ENCODE measurements at places on chromosomes 7 and 10. TPM values are rescaled to one million over a fixed set of nuclear protein-coding genes. Genes with fewer than 3 reads are reported as not detected.

Gene VSIR
- total RNA-seq = 2.8 TPM

Gene ARL3
- 7.8 TPM for total RNA-seq

Gene DKK1
- total RNA-seq = 0.64 TPM

Gene RP9
- total RNA-seq = 24.4 TPM

Gene NPY4R
- total RNA-seq = 4.2 TPM

Gene HUS1
- total RNA-seq = 26.3 TPM

Gene TMEM176A
- 16.3 TPM for total RNA-seq

Gene ITPRID1
- total RNA-seq = not detected

Gene MNX1
- total RNA-seq = 0.36 TPM

DNA sequence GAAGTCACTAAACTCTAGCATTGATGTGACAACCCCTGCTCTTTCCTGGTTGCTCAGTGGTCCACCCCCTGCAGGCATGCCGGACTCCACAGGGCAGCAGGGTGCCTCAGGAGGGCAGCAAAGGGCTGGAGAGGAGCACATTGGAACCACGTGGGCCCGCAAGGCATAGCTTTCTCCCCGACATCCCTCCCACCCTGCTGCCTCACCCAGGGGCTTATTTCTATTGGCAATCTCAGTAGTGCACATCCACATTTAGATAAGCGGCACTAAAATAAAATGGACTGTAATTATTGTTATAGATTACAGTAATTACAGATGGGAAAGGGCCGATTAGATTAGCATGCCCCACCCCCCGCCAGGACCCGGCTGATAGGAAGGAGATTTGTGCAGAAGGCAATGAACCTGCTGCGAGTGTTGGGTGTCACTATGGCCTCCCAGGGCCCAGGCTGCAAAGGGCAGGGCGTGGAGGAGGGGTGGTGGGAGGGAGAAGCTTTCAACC, 580.1 kb downstream of the GRID1 start:
- peak; percentile 20 for ATAC-seq

DNA sequence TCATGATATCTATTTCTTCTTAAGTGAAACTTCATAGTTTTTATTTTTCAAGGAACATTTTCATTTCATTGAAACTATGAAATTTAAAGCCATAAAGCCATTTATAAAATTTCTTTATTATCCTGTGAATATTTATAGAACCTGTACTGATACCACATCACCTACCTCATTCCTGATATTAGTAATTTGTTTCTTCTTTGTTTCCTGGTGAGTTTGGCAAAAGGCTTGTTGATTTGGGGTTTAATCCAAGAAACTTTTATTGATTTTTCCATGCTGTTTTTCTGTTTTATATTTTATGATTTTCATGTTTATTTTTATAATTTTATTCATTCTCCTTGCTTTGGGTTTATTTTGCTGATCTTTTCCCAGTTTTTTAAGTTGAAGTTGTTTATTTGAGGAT, 669.4 kb downstream of the NXPH1 start:
- no peak for ATAC-seq

- ATAC-seq = no peak
These were observed 26.9 kb downstream of the AHR start for GRCh38 chr7:17325364-17325763.

- ATAC-seq = no peak
These were observed 26.8 kb upstream of the TRUB1 start for GRCh38 chr10:114911052-114911711.

- ATAC-seq = no peak
These were observed 14.5 kb downstream of the ANKRD7 start for GRCh38 chr7:118239014-118239413.

- no peak for ATAC-seq
These were observed 14.0 kb downstream of the ASNS start for GRCh38 chr7:97858221-97858620.

GRCh38 chr7:24201226-24201625, 82.8 kb upstream of the NPY start:
- no peak for ATAC-seq

DNA sequence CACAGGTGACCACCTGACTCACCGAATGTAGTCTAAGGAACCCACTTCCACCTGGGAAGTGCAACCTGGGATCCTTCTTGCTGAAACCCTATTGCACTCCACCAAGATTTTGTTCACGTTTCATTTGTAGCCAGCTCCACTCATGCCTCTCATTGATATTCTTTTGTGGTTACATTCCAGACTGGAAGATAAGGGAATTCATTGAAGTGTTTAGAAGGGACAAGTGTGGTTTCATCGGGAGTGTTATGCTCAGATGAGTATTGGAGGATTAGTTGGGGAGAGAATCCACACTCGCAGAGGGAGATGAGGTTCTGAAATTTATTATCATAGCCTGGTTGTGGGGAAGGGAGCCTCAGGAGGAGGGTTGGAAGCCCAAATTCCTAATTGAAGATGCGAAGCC, 320.4 kb downstream of the KCNMA1 start:
- no peak for ATAC-seq

- ATAC-seq = no peak
These were observed 117.9 kb upstream of the STARD3NL start for GRCh38 chr7:38060116-38060515.

DNA sequence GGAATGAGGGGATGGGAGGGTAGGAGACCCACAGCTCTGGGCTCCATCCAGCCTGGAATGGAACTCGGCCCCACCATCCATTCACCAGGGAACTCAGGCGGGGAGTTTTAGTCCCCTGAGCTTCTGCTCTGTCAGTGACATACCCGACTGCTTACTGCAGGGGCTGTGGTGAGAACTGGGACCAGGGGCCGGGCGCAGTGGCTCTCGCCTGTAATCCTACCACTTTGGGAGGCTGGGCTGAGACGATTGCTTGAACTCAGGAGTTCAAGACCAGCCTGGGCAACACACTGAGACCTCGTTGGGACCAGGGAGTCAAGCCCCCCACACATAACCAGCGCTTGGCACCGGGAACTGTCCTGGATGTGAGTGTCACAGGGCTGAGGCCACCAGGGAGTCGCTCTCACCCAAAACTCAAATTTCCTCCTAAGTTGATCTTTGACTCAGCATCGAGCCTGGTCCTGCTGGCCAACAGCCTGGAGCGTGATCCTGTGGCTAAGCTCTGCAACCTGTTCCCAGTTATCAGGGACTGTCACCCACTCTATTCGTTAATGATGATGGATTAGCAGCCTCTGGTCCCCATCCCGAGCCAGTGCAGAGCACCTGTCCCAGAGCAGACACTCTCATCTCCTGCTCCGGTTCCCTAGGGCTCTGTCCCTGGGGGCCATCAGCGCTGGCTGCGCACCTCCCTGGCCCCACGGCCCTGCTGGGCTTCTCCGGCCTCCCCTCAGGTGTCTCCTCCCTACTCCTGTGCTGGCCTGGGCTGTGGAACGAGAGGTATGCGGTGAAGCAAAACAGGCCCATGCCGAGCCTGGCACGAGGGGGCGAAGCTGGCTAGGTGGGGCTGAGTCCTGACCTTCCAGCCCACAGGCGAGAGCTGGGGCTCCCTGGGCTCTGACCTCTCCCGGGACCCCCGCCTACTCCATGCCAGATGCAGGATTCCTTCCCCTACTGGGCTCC, 902 bp upstream of the CLDN15 start:
- no peak for ATAC-seq

DNA sequence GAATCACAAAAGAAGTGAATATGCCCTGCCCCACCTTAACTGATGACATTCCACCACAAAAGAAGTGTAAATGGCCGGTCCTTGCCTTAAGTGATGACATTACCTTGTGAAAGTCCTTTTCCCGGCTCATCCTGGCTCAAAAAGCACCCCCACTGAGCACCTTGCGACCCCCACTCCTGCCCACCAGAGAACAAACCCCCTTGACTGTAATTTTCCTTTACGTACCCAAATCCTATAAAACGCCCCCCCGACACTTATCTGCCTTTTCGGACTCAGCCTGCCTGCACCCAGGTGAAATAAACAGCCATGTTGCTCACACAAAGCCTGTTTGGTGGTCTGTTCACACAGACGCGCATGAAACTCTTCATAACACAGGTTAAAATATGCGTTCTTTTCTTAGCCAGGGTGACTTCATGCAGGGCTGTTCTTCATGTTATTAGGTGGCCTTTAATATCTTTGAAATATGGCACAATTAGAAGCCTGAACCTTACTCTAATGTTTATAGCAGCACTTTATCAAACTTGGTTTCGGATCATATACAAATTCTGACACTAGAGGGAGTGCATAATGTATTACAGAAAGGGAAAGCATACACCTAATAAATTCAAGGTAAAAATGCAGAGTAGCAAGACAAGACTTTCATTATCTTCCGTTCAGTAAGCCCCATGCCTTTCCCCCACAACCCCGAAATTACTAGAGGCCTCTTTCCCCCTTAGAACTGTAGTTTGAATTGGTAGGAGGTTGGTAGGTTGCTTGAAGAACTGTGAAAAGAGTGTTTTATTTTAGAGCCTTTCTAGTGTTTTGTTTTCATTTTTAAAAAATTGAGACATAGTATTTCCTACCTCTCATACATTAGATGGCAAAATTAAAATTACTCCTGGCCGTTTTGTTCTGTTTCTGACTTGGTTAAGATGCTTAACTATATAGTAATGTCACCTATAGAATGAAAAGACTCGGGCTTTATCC, 117.9 kb downstream of the NPY start:
- ATAC-seq = peak; percentile 55

- no peak for ATAC-seq
These were observed 977.2 kb downstream of the LRMDA start for GRCh38 chr10:76408646-76409045.

DNA sequence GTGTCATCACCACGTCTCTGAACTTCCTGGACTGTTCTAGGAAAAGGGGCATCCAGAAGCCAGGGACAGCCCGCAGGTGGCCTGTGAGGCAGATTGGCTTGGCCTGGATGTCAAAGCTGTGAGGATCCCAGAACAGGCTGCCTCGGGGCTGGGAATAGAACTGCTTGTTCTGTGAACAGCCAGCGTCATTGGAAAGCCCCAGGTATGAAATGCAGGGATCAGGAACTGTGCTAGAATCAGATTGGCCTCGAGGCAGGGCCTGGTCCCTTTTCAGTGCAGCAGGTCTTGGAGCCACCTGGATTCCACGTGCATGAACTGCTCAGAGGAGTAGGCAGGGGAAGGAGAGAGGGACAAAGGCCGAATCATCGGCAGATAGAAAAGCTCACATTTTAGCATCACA, 44.6 kb downstream of the FAM20C start:
- ATAC-seq = no peak

- ATAC-seq = peak; percentile 23
These were observed 15.4 kb downstream of the YWHAG start for GRCh38 chr7:76343294-76343930.

DNA sequence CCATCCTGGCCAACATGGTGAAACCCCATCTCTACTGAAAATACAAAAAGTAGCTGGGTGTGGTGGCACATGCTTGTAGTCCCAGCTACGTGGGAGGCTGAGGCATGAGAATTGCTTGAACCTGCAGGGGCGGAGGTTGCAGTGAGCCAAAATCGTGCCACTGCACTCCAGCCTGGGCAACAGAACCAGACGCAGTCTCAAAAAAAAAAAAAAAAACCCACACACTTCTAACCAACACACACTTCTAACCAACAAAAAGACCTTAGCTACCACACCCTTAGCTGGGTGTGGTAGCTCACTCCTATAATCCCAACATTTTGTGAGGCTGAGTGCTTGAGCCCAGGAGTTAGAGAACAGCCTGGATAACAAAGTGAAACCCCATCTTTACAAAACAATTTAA, 33.9 kb upstream of the SPOCK2 start:
- ATAC-seq = no peak

- ATAC-seq = no peak
These were observed 634 bp upstream of the OR9A4 start for GRCh38 chr7:141915565-141915964.

- ATAC-seq = no peak
These were observed 82.4 kb upstream of the TRIL start for GRCh38 chr7:29040579-29040925.

DNA sequence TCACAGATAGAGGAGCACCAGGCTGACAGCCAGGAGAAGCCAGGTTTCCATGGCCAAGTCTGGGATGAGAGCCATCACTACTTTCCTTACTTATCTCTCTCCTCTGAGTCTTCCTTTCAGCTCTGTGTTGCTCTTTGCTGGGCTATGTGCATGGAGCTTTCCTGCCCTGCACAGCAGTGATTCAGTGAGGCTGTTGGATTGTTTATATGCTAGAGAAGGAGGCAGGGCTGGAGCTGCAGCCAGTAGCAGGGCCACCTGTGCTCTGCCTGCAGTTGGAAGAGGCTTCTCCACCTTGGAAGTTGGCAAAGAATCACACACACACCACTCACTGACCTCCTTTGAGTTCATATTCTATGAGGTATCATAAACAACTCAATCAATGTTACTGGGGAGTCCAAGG, at the start of gene CYP3A4:
TSS of gene CYP3A4 (minus strand) at position 178 of the 400 bp plus-strand sequence. CDS start at position 75, 103 bp downstream.
- ATAC-seq = no peak

- ATAC-seq = no peak
These were observed 61.7 kb downstream of the ICA1 start for GRCh38 chr7:8200316-8200715.

DNA sequence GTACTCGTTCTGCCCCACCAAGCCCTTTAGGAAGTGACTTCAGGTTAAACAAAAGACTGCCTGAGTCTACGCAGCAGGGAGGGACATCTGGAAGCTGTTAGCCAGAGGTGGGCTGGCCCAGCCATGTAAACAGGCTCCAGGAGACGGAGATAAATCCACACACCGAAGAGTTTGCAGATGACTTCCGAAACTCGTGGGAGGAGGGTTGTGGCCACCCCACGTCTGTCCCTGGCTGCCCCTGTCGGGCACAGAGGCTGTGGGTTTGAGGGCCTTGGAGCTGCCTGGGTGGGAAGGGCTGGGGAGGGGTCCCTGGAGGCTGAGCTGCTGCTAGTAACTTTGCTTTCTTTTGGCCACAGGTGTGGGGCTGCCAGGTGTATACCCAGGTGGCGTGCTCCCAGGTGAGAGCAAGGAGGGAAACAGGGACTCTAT, 15.6 kb downstream of the ELN start:
- no peak for ATAC-seq

GRCh38 chr7:19117870-19118608, 603 bp upstream of the TWIST1 start:
- ATAC-seq = peak; percentile 45

DNA sequence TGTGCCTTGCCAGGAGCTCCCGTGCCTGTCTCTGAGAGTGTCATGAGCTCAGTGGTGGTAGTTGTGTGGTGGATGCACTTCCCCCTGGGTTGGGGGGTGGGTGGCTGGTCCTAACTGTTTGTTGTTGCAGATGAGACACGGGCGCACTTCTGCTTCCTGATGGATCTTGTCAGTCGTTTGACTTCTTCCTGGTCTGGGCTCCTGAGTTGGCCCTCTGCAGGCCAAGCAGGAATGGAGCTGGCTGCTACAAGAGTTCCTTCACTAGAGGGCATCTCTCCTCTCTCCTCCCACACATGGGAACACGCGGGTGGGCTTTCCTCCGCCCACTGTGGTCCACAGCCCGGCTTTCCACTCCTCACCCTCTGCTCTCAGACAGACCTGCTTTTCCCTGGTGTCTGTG, 82.0 kb downstream of the BMS1 start:
- ATAC-seq = no peak

GRCh38 chr10:20995123-20995987, 98.2 kb upstream of the NEBL start:
- no peak for ATAC-seq

GRCh38 chr10:4763960-4764428, 62.0 kb upstream of the AKR1E2 start:
- ATAC-seq = no peak

DNA sequence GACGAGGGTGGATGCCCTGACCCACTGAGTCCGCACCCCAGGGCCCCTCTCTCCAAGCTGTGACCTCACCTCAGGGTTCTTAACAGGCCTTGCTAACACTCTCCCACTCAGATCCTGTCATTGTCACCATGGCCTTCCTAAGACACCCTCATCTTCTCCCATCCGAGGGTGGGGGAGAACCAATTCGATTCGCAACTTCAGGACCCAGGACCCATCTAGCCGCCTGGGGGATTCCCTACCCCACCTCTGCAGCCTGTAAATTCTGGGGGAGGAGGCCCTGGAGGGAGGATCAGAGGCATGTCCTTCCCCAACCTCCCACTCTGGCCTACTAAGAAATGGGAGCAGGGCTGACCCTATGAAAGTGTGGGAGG, 17.4 kb downstream of the TRIM8 start:
- ATAC-seq = no peak

Measured in motor neuron (in vitro differentiated cells).